G401 (cell line): ENCODE measurements at places on chromosomes 1 and 21.

- DNase-seq: no peak
Observed at GRCh38 chr1:36759355-36759754, 275.0 kb downstream of the GRIK3 start.

- DNase-seq: no peak
Observed at GRCh38 chr1:85363092-85363491, 86.7 kb upstream of the BCL10 start.

GRCh38 chr1:1754051-1754815, 24.0 kb downstream of the NADK start:
- no peak for DNase-seq

GRCh38 chr1:8004803-8005573, 21.1 kb downstream of the ERRFI1 start:
- no peak for DNase-seq

GRCh38 chr1:213227458-213227857, 176.4 kb downstream of the RPS6KC1 start:
- no peak for DNase-seq
